ENCODE measurements at places on chromosomes 11 and 22.

GRCh38 chr11:36475192-36475591 lies 34.9 kb downstream of the TRAF6 start:
- DNase-seq = peak; percentile 42

DNA sequence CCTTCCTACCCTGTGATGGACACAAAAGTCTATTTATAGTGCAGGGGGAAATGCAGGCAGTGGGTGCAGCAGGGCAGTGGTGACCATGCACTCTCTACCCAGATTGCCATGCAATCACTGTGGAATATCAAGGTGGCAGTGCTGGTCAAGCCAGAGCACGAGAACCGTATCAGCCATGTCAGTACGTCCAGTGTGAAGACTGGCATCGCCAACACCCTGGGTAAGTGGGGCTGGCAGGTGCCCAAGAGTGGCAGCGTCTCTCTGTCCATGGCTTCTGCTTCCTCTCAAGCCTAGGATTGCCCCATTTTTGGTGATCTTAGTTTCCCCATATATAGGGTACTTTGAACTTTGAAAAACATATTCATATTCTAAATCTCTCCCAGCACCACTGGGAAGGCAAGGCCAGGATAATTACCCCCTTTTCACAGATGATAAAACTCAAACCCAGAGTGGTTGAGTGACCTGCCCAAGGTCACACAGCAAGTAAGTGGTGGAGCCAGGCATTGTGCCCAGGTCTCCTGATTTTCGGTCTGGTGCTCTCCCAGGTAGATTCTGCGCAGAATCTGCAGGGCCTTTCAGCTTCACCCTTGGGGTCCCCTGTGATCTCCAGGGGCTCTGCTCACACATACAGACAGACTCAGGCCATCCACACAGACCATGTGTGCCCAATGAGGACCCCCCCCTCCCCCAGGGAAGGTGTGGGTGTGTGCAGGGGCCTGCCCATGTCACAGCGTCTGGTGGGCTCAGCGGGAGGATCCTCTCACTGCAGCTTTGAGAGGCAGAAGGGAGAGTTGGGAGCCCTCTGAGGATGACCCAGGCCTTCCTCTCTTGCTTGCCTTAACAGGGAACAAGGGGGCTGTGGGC lies 7.1 kb downstream of the INPPL1 start:
- no peak for DNase-seq

DNA sequence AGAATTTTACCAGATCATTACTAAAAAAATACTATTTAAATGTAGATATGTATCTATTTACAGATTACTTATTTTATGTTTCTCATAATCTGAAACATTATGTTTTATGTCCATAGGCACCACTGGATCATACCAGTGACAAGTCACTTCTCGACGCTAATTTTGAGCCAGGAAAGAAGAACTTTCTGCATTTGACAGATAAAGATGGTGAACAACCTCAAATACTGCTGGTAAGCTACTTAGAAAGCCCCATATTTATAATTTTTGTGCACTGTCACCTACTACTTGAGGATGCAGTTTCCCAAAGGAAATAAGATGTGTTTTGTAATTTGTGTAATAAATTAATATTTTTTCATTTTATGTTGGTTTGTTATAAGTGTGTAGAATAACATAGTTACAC lies 42.6 kb downstream of the USP47 start:
- no peak for DNase-seq

- DNase-seq = peak; percentile 5
Observed at GRCh38 chr11:66686100-66686785, 8.6 kb upstream of the RBM4B start.

DNA sequence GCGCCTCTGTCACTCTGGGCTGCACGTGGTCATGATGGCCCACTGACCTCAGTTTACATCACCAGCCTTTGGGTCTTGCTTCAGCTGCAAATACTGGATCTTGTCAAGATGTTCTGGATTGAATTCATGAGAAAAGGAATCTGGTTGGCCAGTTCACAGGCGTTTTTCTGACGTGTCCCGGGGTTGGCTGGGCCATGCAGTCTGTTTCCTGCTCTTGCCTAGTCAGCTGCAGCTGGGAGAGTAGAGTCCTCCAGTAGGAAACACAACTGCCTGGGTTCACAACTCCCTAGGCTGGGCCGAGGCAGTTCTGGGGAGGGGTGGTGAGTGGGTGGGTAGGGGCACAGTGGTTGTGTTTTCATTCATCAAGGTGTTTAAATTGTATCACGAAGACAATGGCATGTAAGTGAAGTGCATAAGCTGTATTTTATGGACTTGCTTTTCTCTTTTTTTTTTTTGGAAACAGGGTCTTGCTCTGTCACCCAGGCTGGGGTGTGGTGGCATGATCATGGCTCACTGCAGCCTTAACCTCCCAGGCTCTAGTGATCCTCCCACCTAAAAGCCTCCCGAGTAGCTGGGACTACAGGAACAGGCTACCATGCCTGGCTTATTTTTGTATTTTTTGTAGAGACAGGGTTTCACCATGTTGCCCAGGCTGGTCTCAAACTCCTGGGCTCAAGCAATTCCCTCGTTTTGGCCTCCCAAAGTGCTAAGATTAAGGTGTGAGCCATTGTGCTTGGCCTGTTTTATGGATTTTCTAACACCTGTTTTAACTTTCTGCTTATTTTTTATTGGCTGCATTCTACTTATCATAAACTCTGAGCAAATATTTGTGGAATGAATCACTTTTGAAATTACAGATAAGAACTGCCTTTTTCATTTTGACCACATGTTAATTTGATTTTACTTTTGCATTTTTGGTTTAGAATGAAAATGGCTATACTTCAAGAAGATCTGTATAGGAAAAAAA lies 54.0 kb upstream of the PITPNB start:
- DNase-seq = no peak

DNA sequence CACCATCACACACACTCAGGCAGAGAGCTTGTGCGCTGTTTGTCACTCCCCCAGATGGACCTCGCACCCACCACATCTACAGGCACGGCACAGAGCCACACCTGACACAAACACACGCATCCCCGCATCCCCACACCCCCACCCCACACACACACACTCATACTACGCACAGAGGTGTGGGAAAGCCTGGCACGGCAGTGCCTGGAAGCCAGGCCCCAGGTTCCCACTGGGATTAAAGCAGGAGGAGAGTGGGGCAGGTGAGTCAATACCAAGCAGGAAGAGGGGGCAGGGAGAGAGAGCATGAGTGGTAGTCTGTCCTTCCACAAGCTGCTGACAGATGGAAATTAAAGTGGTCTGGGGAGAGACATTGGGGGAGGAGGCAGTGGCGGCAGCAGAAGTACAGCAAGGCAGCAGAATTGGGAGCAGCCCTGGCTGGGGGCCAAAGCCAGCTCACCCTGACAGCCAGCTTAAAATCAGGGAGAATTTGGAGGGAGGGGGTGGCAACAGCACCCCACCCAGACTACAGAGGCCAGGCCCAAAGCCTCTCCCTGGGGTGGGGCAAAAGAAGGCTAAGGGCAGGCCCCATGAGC lies 20.7 kb downstream of the TNKS1BP1 start:
- peak; percentile 73 for DNase-seq

DNA sequence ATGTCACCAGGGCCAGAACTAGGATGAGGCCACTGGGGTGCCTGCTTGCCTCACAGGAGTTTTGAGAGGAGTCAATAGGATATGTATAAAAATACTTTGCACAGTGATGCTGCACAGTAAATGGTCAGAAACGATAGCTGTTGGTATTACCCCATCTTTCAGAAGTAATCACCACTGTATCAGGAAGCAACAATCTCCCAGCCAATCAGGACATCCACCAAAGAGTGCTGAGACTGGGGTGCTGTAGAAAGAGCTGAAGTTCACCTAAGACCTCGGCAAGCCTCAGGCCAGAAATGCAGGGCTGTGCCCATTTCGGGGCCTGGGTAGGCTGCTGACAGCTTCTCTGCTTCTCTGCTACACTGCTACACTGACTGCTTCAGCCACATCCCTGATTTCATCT lies 17.4 kb downstream of the LMO2 start:
- DNase-seq = no peak

GRCh38 chr11:292211-293121 lies 3.5 kb downstream of the PGGHG start:
- no peak for DNase-seq

DNA sequence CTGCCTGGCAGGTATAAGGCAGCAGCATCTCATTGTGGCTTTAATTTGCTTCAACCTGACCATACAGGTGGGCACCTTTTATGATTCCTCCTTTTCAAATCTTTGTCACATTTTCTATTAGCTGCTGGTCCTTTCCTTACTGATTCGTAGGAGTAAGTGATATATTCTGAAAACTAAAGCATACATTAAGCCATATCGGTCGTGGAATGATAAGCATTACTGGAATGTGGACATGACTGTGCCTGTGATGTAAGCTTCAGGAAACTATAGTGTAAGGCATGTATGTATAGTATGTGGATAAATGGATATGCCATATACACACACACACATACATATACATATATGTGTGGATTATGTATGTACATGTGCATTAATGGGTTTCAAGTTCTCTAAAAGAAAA lies 20.8 kb downstream of the YPEL1 start:
- DNase-seq = peak; percentile 80

DNA sequence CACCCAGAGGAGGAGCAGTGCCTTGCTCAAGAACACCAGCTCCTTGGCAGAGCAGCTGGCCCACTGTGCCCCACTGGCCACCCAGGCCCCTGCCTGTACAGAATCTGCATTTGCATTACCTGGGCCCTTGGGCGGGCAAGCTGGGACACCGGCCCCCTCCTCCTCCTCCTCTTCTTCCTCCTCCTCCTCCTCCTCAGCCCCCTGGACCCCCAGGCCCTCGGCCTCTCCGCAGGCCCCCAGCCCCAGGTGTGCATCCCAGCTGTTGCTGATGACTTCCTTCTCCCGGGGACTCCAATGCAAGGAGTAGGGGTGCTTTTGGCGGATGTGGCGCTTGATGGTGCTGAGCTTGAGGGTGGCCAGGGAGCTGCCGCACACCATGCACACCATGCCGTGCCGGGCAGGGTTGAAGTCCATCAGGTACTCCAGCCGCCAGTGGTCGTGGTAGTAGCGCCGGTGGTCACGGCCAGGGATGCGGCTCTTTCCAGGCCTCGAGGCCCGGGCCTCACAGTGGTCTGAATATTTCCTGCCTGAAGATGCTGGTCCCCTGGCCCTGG lies 2.8 kb downstream of the ZFTA start:
- DNase-seq = no peak

GRCh38 chr11:67288198-67288451 lies 978 bp upstream of the ANKRD13D start:
- no peak for DNase-seq

- DNase-seq = peak; percentile 15
Observed at GRCh38 chr22:26941896-26942636, 284.7 kb downstream of the MIAT start.

GRCh38 chr11:14411818-14412217 lies 52.8 kb upstream of the RRAS2 start:
- DNase-seq = peak; percentile 88

GRCh38 chr11:114551060-114551459 lies 8.6 kb downstream of the NXPE1 start:
- DNase-seq = no peak

DNA sequence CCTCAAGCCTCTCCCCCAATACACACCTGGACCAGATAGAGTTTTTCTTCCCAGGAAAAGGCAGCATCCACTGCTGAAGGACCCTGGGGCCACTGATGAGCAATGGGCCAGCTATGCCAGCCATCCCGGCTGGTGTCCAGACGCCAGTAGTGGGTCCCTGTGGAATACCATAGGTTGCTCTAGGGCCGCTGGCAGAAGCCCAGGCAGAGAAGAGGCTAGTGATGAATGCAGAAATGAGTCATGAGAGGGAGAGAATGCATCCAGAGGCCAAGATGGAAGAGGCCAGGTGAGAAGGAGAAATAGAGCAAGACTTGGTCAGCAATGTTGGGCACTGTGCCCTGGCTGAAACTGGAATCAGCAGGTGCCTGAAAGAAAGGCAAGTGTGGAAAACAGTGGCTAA lies 8.9 kb downstream of the HPX start:
- peak; percentile 85 for DNase-seq

- no peak for DNase-seq
Observed at GRCh38 chr11:79857377-79858214, 416.8 kb upstream of the TENM4 start.

- DNase-seq = no peak
Observed at GRCh38 chr11:2271327-2272227, 1.2 kb upstream of the ASCL2 start.

DNA sequence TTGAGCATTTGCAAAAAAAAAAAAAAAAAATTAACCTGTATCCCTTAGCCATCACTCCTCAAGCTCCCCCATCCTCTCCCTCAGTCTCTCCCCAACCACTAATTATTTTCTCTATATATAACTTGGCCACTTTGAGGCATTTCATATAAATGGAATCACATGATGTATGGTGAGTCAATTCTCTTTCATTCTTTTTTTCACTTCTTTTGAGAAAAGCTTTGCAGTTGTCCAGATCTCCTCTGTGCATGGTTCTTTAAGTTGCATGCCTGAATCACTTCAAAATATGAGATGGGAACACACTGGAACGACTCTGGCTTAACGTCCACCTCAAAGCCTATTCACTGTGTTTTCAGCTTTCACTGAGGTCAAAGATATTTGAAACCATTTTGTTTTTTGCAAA lies 40.7 kb downstream of the SHANK2 start:
- DNase-seq = no peak

DNA sequence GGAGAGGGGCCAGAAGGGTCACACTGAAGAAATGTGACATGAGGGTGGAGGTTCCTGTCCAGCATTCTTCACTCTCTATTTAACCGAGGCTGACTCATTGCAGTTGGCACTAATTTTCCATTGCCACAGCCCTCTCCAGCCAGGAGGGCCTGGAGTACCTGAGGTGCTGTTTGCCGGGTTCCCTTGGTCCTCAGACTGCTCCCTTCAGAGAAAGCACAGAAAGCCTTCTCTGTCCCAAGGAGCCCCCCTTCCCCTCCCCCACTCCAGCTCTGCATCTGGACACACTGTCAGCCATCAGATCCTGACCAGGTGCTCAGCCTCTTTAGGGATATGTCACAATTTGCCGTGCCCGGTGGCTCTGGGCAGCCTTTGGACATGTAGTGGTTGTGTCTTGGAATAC lies 3.2 kb upstream of the C11orf91 start:
- DNase-seq = no peak

DNA sequence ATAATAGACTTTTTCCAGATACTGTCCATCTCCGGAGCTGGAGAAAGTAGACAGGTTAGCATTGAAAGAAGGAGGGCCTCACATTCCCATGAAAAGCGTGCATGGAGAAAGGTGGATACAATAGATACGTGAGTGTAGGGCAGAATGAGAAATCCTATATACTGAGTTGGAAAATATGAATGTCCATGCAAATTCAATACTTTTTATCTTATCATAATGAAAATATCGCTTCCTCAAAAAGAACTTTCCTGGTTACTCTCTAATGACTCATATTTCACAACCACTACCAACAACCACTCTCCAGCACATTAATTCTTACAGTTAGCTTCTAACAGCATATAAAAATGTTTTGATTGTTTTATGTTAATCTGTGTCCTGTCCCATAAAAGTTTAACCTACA lies 22.0 kb upstream of the MS4A6A start:
- no peak for DNase-seq

DNA sequence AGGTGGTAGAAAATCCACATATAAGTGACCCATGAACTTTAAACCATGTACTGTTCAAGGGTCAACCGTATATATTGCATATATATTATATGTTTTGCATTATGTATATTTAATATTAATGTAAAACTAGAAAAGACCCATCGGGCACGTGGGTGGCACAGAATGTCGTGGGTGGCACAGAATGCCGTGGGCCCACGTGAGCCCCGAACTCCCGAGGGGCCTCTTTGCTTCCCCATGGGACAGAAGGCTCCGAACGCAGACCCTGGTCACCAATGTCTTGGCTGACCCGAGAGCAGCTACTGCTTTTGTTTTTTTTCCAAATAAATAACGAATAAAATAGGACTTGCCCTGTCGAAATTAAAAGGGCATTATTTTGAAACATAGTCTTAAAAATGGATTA lies 415.4 kb downstream of the BRD1 start:
- DNase-seq = no peak

- peak; percentile 3 for DNase-seq
Observed at GRCh38 chr11:99934008-99934407, 753.1 kb upstream of the ARHGAP42 start.

Measured in fibroblast of upper back skin (primary cell).